ENCODE measurements at places on chromosomes 5 and 9. TPM values are rescaled to one million over a fixed set of nuclear protein-coding genes. Genes with fewer than 3 reads are reported as not detected.

Gene DMGDH
- not detected for total RNA-seq

Gene NR6A1
- 1.6 TPM for total RNA-seq

Gene DOCK2
- 1.2 TPM for total RNA-seq

Gene GADD45G
- 51.4 TPM for total RNA-seq

Gene PCDHA9
- under 0.01 TPM for total RNA-seq

Gene STX17
- total RNA-seq: 23.9 TPM

Gene PRSS3
- 0.79 TPM for total RNA-seq

Gene PCDHB10
- 0.39 TPM for total RNA-seq

Gene CTSL
- total RNA-seq: 57.3 TPM

Gene PRUNE2
- total RNA-seq: 4.7 TPM

Gene PCDHGA12
- total RNA-seq: 6.7 TPM

Gene ACOT12
- total RNA-seq: not detected

Gene FOXD4
- total RNA-seq: under 0.01 TPM

Gene OLFM1
- 0.39 TPM for total RNA-seq

Gene EIF4EBP3
- 0.87 TPM for total RNA-seq

Gene GRIA1
- not detected for total RNA-seq

Gene MLANA
- not detected for total RNA-seq

Gene IGFBPL1
- total RNA-seq: 48.3 TPM

Gene CSNK1G3
- 61.8 TPM for total RNA-seq

Gene STOM
- 27.1 TPM for total RNA-seq

Gene SLC36A3
- total RNA-seq: not detected

Gene CYFIP2
- 9.0 TPM for total RNA-seq

Gene ACTL7A
- not detected for total RNA-seq

Gene LECT2
- total RNA-seq: not detected

Gene NRARP
- not detected for total RNA-seq

Gene NUP155
- total RNA-seq: 35.4 TPM

Gene NR2F1
- total RNA-seq: 1.6 TPM

Gene DMRTA1
- total RNA-seq: 0.79 TPM

Gene MCTP1
- total RNA-seq: under 0.01 TPM

Gene FAM170A
- total RNA-seq: not detected

Gene LCN9
- total RNA-seq: not detected

Gene ADAM19
- 22.4 TPM for total RNA-seq

Gene SLC9A3
- total RNA-seq: 1.6 TPM

Gene NELFB
- total RNA-seq: 57.0 TPM

Gene ABLIM3
- total RNA-seq: 98.5 TPM

Gene COL5A1
- total RNA-seq: 1,218 TPM

Gene NFIL3
- total RNA-seq: 40.4 TPM

Gene ADAMTSL1
- not detected for total RNA-seq

Gene ANXA6
- 48.2 TPM for total RNA-seq

Gene SLC27A6
- 86.0 TPM for total RNA-seq

Gene IL3
- total RNA-seq: not detected

Gene CAPSL
- total RNA-seq: not detected

Gene PCDHB14
- total RNA-seq: 0.22 TPM

Gene LURAP1L
- total RNA-seq: 5.9 TPM

Gene N4BP3
- total RNA-seq: 0.39 TPM
